ENCODE measurements at places on chromosomes 1 and 21.

DNA sequence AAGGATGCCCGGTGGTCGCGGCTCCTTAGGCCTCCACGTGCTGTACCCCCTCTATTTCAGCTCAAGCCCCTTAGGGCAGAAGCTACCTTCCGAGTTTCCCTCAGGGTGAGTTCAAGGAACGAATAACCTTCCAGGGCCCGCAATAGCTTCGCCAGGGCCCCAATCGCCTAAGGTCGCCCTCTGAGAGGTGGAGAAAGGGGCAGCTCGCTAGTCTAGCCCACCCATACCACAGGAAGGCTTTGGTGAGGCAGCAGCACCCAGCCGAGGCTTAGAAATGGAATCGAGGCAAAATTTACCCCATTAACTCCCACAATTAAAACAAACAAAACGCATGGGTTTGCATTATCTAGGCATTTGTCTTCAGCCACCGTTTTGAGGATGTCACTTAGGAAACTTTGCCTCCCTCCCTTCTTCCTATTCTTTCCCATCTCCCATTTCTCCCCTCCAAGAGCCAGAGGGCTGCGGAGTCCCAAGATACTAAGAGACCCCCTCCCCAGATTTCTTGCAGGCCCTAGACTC, 954 bp downstream of the WNT2B start:
- DNase-seq = no peak

GRCh38 chr1:24159366-24159765, 16.4 kb upstream of the IL22RA1 start:
- no peak for DNase-seq

- DNase-seq = no peak
These were observed 67.6 kb downstream of the POFUT2 start for GRCh38 chr21:45220071-45220481.

DNA sequence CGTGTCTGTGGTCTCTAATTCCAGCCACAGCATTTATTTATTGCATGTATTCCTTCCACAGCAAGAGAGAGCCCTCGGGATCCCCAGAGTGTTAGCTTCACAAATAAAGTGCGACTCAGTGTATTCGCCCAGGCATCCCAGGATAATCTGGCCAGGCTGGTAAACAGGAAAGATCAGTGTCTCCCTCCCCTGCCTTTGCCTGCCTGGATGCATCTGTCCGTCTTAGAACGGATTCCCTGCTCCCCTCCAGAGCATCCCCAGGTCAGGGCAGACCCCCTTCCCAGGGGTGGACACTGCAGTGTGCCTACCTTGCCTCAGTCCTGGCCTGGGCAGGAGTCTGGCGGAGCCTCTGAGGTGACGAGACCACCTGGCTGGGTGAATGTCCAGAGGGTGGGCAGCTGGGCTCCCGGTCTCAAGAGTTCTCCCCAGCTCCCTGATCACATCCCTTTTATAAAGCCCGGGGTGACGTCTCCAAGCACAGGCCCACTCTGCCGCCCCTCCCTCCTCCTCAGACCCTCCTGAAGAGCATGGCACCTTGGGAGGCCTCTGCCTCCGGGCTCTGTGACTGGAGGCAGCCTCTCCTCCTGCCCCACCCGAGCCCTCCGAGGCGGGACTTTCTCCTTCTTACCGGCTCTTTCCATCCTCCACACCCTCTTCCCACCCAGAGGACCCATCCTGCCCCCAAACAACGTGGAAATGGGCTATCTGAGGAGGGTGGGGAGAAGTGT, at the start of gene KISS1:
Gene KISS1, minus strand, starts transcription at position 424 of the 728 bp plus-strand sequence. CDS start 3,615 bp downstream, outside the sequence.
- DNase-seq = no peak

GRCh38 chr21:15868940-15869339, 139.2 kb downstream of the USP25 start:
- no peak for DNase-seq
